ENCODE measurements at places on chromosomes 7 and 10.

DNA sequence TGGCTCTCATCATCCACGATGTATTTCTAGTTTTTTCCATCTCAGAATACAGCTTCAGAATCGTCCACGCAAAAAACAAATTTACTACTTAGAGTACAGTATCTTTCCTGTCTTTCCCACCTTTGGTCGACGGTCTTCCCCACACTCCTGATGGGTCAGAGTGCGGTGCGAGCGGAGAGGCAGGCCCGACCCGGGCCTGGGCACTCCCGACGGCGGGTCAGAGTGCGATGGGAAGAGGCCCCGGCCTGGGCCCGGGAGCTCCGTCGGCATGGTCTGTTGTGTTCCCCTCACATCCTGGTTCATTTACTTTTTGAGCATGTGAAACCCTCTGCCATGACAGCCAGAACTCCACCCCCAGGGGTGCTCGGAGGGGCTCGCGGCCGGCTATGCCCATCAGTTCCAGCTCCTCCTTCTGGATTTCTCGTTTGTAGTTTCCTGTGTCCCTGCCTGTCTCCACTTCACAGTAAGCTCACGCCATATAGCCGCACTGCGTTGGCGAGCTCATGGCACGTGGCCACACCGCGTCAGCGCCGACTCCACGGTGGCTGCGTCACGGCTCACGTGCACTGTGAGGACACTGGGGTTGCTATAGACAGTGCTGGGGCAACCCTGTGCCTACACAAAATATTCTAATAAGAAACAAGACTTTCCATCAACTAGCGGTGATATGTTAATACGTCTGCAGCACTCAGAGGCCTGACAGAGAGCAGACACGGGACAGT, 7.8 kb downstream of the COX19 start:
- DNase-seq, result no peak

DNA sequence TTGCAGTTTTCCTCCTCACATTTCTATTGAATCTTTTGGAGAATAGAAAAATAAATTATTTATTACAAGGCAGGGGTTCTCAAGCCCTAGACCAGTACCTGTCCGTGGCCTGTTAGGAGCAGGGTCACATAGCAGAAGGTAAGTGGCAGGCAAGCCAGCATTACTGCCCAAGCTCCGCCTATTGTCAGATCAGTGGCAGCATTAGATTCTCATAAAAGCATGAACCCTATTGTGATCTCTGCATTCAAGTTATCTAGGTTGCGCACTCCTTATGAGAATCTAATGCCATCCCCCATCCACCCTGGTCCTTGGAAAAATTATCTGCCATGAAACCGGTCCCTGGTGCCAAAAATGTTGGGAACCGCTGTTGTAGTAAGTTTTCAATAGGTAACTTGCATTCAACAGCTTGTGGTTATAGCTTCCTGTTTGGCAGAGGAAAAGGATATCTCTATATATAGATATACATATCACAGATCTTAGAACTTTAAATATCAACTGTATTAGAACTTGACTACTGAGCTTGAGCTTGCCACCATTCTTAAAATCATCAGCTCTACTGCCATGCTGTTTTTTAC, 165.1 kb downstream of the AHR start:
- peak; percentile 8 for DNase-seq

DNA sequence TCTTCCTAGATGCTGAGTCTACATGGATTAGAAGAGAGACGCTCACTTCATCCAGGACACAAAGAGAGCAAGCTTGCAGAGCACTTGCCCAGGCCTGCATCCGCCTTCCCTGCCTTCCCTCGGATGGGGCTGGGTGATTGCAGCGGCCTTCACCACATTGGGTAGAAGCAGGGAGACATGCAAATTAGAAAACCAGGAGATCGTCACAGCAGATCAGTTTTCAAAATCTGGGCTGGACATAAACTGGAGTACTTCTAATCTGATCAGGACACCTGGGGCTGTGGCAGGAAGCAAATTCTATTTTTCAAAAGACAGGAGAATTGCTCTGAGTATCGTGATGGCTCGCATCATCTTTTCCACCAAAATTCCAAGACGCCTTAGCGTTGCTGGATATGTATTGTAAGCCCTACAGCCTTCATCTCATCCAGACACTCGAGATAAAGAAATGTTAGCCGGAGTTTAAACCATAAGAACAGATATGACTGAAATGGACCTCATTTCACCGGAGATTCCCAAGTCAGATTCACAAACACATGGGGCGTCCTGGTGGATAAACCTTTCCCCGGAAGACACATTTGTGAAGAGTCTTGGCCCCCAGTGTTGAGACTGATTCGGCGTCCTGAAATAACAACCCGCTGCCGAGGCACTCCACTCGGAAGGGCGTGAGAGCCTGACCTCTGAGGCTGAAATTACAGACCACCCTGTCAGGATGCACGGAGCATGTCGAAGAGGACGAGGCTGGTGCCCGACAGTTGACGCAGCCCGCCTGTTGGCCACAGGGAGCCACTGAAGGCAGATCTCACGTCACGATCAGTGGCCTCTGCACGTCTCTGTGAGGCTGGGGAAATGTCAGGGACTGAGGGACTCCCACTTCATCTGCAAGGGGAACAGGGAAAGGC, 91.2 kb upstream of the PARD3 start:
- DNase-seq, result no peak

DNA sequence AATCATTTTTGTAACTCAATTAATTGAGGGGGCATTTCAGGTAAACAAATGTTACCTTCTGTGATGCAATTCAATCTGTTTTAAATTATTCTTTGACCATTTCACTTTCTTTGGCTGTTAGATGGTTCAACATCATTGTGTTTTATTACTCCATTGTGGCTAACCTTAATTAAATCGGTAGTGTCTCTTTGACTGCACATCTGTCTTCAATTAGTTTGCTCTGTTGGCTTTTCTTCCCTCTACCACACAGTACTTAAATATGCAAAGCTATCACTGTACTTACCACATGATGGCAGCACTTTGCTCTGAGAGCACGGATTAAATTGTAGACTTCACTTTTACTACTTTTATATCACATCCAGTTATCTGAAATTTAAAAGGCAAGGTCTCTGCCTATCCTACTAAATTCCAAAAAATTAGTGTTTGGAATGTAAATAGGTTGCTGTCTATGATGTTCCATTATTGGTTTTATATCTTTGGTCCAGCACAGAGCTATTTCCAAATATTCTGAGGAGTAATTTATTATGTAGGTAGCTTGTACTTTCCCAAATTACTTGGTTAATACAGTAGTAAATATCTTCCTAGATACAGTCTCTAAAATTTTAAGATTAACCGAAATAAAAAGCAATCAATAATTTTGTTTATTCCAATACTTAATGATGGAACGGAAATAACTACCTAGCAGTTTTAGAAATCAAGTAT, 352.0 kb downstream of the PCLO start:
- peak; percentile 45 for DNase-seq

DNA sequence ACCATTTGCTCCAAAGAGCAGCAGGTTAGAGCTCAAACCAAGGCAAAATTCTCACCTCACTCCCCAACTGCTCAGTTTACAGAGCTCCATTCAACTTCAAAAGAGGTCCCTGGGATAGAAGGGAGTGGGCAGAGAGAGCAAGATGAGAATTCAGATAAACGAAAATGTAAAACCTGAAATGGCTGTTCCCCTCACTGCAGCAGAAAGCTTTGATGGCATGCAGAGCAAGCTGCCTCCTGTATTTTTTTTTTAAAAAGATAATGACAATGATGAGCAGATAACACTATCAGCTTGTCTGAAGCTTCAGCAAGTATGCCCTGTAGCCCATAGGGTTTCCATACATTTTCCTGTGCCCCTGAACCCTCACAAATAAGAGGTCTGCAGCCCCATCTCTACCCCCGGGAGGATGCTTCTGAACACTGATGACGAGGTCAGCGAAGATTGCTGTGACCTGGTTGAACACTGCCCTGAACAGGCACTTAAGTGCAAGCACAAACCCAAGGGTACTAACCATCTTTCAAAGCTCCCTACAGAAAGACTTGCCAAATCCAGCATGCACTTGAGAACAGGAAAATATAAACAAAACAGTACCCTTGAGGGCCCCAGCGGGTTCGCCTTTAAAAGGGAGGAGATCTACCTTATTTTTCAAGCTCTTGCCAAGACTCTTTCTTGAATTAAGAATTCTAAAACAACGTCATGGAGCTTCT, 81.3 kb downstream of the GLI3 start:
- no peak for DNase-seq

DNA sequence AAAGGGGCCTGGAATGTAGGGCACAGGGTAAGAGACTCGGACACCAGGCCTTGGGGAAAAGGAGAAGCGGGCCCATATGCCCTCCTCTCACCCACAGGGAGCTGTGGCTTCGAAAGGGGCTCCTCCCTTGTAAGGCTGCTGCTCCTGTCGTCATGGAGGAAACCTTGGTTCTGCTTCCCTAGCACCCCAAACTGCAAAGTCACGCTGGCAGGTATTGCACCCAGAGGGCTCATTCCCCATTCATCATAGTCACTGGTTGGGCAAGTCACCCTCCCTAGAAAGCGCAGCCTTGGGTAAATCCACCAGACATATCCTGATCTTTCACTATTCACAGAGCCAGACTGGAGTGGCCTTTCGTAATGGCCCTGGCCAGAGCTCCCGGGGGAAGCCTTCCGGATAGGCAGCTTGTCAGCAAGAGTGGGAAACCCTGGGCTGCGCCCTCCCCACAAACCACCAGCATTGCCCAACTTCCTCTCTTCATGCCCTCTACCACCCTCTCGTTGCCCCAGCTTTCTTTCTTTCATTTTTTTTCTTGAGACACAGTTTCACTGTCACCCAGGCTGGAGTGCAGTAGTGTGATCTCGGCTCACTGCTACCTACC, 121.0 kb downstream of the HIP1 start:
- DNase-seq, result no peak

DNA sequence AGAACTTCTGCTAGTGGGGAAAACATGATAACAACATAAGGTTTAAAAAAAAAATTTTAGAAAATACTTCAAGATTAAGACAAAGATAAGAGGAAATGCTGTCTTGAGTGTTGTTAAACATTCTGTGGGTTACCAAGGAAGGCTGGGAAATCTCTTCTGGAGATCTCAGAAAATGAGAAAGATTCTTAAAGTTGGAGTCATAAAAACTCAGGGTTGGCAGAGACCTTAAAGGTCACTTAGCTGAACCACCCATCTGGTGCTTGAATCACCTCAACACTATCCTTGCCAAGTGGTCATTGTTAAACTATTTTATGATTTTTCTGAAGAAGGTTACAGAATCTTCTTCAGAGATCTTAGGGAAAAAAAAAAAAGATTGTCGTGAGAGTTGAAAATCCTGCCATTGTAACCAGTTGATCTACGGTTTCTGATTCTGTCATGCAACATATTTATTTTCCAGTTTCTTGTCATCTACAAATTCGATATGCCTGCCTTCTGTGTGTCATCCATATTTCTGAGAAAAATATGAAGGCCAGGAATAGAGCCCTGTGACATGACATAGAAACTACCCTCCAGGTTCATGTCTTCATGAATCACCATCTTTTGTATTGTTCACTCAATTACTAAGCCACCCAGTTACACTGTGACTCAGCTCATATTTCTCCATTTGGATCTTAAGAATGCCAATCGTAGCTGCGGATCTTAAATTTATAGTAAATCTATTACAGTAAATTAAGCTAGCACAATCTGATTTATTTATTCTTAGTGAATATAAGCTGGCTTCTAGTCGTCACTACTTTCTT, 179.2 kb downstream of the ST7 start:
- DNase-seq, result peak; percentile 98

Measured in kidney capillary endothelial cell (primary cell).